PC-3 (cell line): ENCODE measurements at places on chromosomes 12 and 14. TPM values are rescaled to one million over a fixed set of nuclear protein-coding genes. Genes with fewer than 3 reads are reported as not detected.

Gene PRKD1
- 1.2 and 3.0 TPM in 2 replicates for total RNA-seq

Gene RPL10L
- not detected in 2 replicates for total RNA-seq

Gene NTN4
- 39.6 and 40.3 TPM in 2 replicates for total RNA-seq

Gene LTBR
- 160 and 163 TPM in 2 replicates for total RNA-seq

Gene DIO2
- 2.0 and 6.6 TPM in 2 replicates for total RNA-seq

Gene C14orf132
- total RNA-seq, result 0.06 TPM in 1 of 2 replicates, not detected in the other

- no peak overlapping the region for H3K27ac ChIP-seq
- no peaks in the 10 kb centered on the region for H3K4me1 ChIP-seq
- DNase-seq, result no peak
- H3K27me3 ChIP-seq, result peaks cover 36% of the 10 kb centered on the region
These were observed 56.5 kb upstream of the CCND2 start for GRCh38 chr12:4217091-4217490.

DNA sequence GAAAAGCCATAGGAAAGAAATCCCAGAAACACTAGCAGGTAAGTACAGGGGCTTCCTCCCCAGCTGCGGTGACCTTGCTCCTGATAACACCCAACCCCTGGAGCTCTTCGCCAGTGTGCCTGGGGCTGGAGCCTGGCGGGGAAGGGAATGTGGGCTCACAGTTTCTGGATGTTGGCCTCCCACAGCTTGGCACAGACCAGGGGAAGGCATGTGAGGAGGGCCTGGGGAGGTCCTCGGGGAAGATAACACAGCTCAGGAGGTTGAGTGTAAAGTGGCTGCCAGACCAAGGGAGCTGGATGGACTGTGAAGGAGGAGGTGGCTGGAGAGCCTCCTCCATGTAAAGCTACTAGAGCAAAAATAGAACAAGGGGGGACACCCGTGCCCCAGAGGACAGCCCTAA is 120.1 kb downstream of the BICD1 start:
- DNase-seq, result no peak
- no peak overlapping the region for H3K4me3 ChIP-seq
- H3K4me1 ChIP-seq, result no peaks in the 10 kb centered on the region
- no peaks in the 10 kb centered on the region for H3K36me3 ChIP-seq
- H3K27me3 ChIP-seq, result no peaks in the 10 kb centered on the region
- H3K27ac ChIP-seq, result no peak overlapping the region

GRCh38 chr12:30329281-30329680 is 366.4 kb downstream of the IPO8 start:
- peaks cover 8% of the 10 kb centered on the region for H3K4me1 ChIP-seq
- no peaks in the 10 kb centered on the region for H3K36me3 ChIP-seq
- no peak overlapping the region for H3K4me3 ChIP-seq
- peak; percentile 45 for DNase-seq
- no peak overlapping the region for H3K27ac ChIP-seq

DNA sequence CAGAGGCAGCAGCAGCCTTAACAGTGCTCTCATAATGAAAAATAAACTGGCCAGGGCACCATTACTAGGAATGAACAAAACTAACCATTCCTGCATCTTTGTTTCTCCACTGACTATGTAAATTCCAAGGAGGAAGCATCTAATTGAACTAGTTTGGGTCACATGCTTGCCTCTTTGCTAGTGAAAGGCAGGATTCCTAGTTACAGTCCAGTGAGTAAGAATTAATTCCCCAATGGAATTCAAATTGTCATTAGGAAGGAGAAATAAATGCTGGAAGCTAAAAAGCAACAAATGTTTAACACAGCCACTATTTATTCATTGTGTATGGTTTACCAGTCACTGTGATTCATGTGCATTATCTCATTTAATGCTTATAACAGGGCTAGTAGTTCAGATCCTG is 316.0 kb downstream of the CCDC91 start:
- H3K4me3 ChIP-seq, result no peak overlapping the region
- no peaks in the 10 kb centered on the region for H3K4me1 ChIP-seq
- no peaks in the 10 kb centered on the region for H3K36me3 ChIP-seq
- no peaks in the 10 kb centered on the region for H3K27me3 ChIP-seq
- H3K27ac ChIP-seq, result no peak overlapping the region

DNA sequence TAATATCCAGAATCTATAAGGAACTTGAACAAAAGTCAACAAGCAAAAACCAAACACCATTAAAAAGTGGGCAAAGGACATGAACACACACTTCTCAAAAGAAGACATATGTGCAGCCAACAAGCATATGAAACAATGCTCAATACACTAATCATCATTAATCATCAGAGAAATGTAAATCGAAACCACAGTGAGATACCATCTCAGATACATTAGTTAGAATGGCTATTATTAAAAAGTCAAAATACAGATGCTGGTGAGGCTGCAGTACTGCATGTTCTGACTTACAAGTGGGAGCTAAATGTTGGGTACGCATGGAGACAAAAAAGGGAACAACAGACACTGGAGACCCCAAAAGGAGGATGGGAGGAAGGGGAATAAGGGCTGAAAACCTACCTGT is 67.1 kb downstream of the BLTP3B start:
- peaks cover 7% of the 10 kb centered on the region; the same call in 1 of the 2 replicates for H3K4me1 ChIP-seq
- H3K27ac ChIP-seq, result no peak overlapping the region
- DNase-seq, result peak; percentile 28
- H3K4me3 ChIP-seq, result no peak overlapping the region
- no peaks in the 10 kb centered on the region for H3K27me3 ChIP-seq
- peaks cover 3% of the 10 kb centered on the region; the same call in 1 of the 2 replicates for H3K36me3 ChIP-seq

DNA sequence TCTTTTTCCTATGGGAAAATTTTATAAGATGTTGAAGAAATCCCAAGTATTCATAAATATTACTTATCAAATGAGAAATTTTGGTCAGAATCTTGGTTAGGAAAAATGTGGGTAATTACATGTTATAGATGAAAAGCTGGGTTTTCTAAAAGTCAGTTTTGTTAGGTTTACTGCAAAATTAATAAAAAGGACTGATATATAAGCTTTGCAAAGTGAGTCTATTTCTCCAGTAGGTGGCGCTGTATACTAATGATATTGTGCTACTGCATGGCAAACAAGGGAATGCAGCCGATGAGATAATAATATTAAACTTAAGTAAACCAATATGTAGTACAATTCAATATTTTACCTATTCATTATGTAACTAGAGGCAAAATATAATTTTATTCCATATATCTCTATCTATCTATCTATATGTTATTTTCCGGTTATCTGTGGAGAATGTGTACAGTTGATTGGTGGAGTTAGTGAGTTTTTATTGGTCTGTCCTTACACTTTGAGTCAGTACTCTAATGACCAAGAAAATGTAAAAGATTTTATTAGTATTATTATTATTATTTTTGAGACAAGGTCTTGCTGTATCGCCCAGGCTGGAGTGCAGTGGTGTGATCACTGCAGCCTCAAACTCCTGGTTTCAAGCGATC is 32.9 kb downstream of the MIPOL1 start:
- H3K4me3 ChIP-seq, result no peak overlapping the region
- peak; percentile 89 for DNase-seq
- no peaks in the 10 kb centered on the region for H3K36me3 ChIP-seq
- H3K27ac ChIP-seq, result no peak overlapping the region

DNA sequence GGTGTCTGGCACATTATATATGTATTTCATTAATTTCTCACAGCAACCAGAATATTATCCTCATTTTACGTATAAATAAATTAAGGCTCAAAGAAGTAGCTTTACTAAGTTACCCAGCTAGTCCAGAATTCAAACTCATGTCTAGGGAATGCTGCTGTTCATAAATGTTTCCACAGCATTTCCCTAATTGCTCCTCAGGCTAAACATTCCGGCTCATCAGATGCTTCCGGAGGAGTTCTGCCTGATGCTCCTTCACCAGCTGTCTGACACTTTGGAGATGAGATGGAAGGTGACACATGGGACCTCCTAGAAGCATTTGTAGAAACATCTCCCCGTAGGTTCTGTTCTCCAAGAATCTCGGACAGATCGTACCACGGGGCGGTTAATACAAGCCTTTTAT is 12.1 kb downstream of the KRT85 start:
- peaks cover 3% of the 10 kb centered on the region; the same call in 1 of the 2 replicates for H3K4me1 ChIP-seq
- no peaks in the 10 kb centered on the region for H3K27me3 ChIP-seq
- H3K4me3 ChIP-seq, result no peak overlapping the region
- H3K36me3 ChIP-seq, result no peaks in the 10 kb centered on the region
- no peak for DNase-seq

- no peaks in the 10 kb centered on the region for H3K27me3 ChIP-seq
- no peak for DNase-seq
- no peak overlapping the region for H3K27ac ChIP-seq
These were observed 140.1 kb downstream of the ALG10B start for GRCh38 chr12:38456537-38457120.
